ENCODE measurements at places on chromosomes 12 and 14. TPM values are rescaled to one million over a fixed set of nuclear protein-coding genes. Genes with fewer than 3 reads are reported as not detected.

MYRFL gene
- 0.43 TPM for total RNA-seq

ARHGEF25 gene
- total RNA-seq: 34.6 TPM

GRCh38 chr12:8032242-8033152, at the start of gene FOXJ2:
TSS of gene FOXJ2 (plus strand) at chr12:8032716. CDS start at chr12:8039833, 7,117 bp downstream.
- no peaks in the 10 kb centered on the region for H3K27me3 ChIP-seq
- peak within 1 kb of the TSS; percentile 86 for H3K27ac ChIP-seq
- DNase-seq: peak; percentile 84
- peak within 1 kb of the TSS; percentile 93 for H3K4me3 ChIP-seq
- peaks cover 5% of the 10 kb centered on the region for H3K36me3 ChIP-seq

TRHDE gene
- 3.2 TPM for total RNA-seq

DNA sequence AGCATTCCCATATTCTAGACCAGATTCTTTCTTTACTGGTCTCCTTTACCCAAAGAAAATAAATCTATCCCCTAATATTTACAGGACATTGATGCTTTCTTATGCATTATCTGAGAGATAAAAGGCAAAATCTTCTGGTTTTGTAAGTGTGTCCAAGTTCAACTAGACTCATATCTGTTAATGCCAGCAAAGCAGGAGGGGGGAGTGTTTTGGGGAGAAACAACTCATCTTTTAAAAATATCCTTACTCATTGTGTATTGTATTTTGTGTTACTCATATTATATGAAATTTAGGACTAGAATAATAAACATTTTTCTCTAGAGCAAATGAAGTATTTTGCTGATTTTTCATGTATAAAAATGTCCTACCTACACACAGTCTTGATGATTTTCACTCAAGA, 54.8 kb downstream of the SAMD4A start:
- peaks cover 42% of the 10 kb centered on the region for H3K4me1 ChIP-seq
- no peaks in the 10 kb centered on the region for H3K36me3 ChIP-seq
- H3K27ac ChIP-seq: no peak overlapping the region
- H3K27me3 ChIP-seq: no peaks in the 10 kb centered on the region

DNA sequence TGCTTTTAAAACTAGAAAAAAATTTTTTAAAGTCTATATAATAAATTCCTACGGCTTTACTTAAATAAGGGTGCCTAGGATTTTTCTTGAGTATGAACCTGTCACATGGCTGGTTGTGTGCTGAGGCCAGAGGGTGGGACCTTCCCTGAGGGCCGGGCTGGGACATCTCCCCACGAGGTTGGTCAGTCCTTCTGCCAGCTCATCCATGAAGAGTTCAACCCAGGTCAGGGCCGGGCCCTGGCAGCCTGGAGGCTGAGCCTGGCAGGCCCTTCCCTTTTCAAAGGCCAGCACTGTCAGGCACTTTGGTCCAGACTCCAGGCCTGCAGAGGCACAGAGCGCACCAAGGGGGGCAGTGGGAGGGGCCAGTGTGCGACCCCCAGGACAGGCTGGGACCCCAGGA, 31.7 kb downstream of the TNFAIP2 start:
- H3K27ac ChIP-seq: no peak overlapping the region
- no peak for DNase-seq
- H3K27me3 ChIP-seq: no peaks in the 10 kb centered on the region
- H3K36me3 ChIP-seq: no peaks in the 10 kb centered on the region
